ENCODE measurements at places on chromosomes 2 and 18. TPM values are rescaled to one million over a fixed set of nuclear protein-coding genes. Genes with fewer than 3 reads are reported as not detected.
A peak's percentile ranks its signal among the peaks of the same experiment; 100 is the strongest.

- no peak for DNase-seq
Measured at GRCh38 chr18:61464551-61465142, 131.4 kb downstream of the CDH20 start.

Gene BOLL
- not detected for total RNA-seq

DNA sequence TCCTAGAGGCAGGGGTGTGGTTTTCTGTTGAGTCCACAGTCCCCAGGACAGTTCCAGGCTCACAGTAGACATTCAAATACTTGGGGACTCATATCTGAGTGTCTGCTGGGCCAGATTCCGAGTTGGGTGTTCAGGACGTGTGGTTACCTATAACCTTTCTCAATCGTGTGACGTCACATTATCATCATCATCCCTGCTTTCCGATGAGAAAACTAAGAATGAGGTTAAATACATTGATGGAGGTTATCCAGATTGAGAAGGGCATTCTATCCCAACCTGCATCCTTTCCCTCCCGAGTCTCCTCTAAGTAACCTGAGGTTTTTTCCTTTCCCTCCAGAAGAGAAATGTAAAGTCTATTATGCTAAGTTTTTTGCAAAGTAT is 204.6 kb downstream of the MGAT5 start:
- DNase-seq, result no peak

- DNase-seq, result no peak
Measured at GRCh38 chr2:126828491-126828890, 70.2 kb upstream of the TEX51 start.

DNA sequence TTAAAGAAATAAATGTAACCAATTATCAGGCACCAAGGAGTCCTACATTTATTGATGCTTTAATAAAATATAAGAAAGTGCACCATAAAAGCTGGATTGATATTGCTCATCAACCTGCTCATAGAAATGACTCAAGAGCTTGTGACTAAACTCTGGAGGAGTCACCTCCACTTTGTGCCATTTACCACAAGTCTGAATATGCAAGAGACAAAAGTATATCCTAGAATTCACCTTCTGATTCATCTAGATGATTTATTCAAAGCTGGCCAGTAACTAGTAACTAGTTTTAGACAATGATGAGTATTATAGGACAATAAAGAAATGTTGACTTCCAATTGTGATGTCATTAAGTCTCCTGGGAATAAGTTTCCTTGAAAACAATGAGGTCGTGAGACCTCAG is 146.0 kb upstream of the SOX11 start:
- no peak for DNase-seq

- DNase-seq, result no peak
Measured at GRCh38 chr2:62467475-62468321, 38.3 kb downstream of the TMEM17 start.

- no peak for DNase-seq
Measured at GRCh38 chr2:208297961-208298360, 31.9 kb downstream of the PIKFYVE start.

DNA sequence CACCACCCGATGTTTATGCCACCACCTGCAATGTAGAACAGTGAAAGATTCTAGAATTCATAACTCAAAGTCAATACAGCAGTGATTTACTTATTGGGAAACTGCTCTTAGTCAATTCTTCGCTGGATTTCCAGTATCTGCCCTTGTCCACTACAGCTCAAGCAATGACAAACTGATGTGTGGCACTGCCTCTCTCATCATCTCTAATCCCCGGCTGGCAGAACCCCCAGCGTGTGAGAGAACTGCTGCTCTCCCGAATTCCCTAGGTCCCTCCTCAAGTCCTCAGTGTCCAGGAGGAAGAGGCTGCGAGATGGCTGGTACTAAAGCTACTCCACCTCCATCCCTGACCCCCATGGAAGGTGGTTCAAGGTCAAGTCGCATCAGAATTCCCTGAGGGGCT is 1.6 kb downstream of the TXNL4A start:
- no peak for DNase-seq

DNA sequence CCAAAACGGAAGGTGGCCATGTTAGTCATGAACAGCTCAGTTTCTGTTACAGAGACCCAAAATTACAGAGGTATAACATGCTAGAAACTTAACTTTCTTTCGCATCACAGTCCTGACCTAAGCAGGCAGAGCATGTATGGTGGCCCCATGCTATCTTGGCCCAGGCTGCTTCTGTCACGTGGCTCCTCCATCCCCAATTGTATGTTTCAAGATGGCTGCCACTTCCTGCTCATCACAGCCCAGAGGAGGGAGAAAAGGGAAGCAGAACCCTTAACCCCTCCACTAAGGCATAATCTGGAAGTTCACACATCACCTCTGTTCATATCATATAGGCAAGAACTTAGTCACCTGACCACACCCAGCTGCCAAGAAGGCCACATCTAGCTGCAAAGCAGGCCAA is 28.7 kb downstream of the CDK15 start:
- DNase-seq, result no peak

DNA sequence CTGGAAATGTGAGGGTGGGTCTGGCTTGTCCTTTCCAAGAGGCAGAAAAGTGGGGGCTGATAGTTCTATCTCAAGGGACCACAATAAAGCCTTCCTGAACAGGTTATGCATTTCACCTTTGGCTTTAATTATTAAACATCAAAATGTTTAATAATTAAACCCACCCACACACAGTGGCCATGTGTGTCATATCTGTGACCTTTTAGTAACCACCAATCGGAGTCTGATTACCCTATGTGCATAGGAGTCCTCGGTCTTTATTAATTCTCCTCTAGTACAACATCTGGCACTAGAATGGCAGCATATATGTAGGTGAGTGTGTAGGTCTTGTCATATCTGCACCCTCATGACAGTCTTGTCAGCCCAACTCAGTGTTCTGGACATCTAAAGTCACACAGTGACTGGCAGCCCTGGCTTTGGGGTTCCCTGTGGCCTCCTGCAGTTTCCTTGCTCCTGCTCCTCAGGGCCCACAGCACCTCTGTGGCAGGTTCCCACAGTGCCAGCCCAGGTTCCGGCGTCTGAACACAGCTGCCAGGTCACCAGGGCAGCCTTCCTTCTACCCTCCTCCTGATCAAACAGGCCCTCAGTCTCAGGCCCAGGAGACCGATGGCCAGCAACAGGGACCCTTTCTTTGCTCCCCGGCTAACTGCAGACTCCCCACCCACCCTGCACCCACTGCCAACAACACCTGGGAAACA is 100.9 kb downstream of the MTCL1 start:
- peak; percentile 22 for DNase-seq

DNA sequence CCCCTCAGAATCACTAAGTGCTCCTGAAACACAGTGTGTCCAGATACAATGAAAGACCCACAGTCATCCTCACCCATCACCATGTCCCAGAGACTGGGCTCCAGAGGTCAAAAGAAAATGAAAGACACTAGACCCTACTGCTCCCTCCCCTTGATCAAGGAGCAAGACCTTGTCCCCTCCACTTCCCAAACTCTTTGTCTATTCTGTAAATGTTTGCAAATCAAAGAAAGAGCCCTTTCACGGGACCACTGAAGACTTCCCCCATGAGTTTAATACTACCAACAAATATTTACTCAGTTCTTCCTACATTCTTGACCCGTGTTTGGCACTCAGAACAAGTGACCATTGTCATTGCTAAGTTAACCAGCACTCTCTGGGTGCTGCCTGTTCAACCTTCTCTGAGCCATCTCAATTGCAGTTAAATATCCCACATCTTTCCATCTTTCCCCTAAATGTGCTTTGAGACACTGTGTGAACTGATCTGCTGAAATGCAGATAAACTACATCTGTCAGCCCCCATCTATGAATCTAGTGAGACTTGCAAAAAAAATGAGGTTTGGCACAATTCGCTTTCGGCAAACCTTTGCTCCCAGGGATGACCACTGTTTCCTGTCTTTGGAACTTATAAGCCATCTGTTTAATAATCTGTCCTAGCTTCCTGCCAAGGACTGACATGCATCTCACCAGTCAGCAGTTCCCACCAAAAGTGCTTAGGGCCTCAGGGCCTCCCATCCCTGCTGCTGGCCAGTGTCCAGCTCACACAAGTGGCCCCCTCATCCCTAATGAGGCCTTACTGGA is 170.3 kb downstream of the GFPT1 start:
- DNase-seq, result no peak

GRCh38 chr18:3046216-3046808 is 33.4 kb upstream of the LPIN2 start:
- DNase-seq, result no peak

GRCh38 chr2:148971547-148971946 is 67.0 kb upstream of the LYPD6B start:
- no peak for DNase-seq

Gene RTP5
- not detected for total RNA-seq

Gene PLGLB2
- total RNA-seq, result 1.8 TPM

Gene ALPI
- total RNA-seq, result not detected

Gene IRS1
- 9.6 TPM for total RNA-seq

- DNase-seq, result peak; percentile 71
Measured at GRCh38 chr2:100052650-100053049, 89.7 kb downstream of the AFF3 start.

- DNase-seq, result no peak
Measured at GRCh38 chr2:216560838-216561270, 62.2 kb downstream of the RPL37A start.

DNA sequence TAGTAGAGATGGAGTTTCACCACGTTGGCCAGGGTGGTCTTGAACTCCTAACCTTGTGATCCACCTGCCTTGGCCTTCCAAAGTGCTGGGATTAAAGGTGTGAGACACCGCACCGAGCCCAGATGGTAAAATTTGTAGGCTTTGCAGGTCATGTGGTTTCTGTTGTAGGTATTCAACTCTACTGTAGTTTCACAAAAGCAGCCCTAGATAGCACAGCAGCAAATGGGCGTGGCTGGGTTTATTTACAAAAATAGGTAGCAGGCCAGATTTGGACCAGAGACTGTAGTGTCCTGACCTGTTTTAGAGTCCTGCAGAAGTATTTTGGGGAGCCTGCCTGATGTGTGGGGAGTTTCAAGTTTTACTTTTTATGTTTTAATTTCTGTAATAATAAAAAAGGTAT is 84.1 kb upstream of the RASGRP3 start:
- DNase-seq, result no peak

- DNase-seq, result peak; percentile 15
Measured at GRCh38 chr18:79506191-79507075, 110.7 kb downstream of the NFATC1 start.

DNA sequence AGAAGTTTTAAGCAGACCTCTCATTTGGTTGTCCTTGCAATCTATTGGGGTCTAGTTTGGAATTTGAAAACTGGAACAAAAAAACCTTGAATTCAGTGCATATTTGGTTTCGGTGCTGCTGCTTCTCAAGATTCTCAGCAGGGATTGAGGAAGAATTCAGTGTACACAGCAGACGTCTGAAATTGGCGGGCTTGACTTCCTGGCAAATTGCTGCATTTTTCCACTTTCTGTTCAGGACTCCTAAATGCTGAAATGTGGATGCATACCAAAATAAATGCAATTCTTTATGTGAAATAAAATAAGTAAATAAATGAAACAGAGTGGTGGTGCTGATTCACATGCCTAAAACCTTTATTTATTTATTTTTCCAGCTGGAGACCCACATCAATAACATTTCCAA is 332.4 kb upstream of the KYNU start:
- no peak for DNase-seq

Measured in body of pancreas (tissue), 4 donors.